Activated effector memory CD4-positive, alpha-beta T cell treated with Interleukin-2 at 50 U/mL for 16 hours (primary cell): ENCODE measurements at places on chromosomes 2 and 18.

GRCh38 chr2:68787356-68787755 is 52.7 kb downstream of the ARHGAP25 start:
- DNase-seq: no peak

DNA sequence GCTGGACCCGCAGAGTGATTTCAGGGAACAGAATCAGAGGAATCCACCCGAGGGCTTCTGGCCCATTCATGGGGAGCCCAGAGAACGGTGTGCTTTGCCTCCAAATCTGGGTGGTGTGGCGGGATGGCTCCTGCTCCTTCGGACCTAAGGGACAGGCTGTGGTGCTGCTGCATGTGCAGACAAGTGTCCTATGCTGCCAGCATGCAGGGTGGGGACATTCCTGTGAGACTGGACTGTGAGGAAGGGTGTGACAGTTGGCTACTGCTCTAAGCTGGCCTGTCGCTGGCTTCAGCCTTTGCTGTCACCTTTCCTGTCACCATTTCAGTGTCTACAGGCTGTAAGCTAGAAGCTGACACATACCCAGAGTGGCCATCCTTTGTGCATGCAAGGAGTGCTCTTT is 2.9 kb upstream of the SLC4A3 start:
- no peak for DNase-seq

DNA sequence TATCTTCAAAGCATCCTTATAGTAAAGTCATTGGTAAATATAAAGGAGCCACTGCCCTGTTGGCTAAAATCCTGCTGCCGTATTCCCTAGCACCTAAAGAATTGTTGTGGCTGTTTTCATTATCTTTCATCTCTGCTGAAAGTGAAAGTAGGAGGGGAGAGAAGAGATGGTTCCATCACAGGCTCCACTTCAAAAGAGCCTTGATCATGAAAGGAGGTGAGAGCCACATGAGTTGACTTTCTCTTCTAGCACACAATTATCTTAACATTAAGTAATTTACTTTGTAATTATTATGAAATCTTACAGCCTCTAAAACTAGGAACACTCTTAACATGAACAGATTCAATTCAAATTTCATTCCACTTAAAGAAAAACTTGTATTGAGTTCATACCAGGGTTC is 1050.9 kb upstream of the LRRTM1 start:
- no peak for DNase-seq

DNA sequence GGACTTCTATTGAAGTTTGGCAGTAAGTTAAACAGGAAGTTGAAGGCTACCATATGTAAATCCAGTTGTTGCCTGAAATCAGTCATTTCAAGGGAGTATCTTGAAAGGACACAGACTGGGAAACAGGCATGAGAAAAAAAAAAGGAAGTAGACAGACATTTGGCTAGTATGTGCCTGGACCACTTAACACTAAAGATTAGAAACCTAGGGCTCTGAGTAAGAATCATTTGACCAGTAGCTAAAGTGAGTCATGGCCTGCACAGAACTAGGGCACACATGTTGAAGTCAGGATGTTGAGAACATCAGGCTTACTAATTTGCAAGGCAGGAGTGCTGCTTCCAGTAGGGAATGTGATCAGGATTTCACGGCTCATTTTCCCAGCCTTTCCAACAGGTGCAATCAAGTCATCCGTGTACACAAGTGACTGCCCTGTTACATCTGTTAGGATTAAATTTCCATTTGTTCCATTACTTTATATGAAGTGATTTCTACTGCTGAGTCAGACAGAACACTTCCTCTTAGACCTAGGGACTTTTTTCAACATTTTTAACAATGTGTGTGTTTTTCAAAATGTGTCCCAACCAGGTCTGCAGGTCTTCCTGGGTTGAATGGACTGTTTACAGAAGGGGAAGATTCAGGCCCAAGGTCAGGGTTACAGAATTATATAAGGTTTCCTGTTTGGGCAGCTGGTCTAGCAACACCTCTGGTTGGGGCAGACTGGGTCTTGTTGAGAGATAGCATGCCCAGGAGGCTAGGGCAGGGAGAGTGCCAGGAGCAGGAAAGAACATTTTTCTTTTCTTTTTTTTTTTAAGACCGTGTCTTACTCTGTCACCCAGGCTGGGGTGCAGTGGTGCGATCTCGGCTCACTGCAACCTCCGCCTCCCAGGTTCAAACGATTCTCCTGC is 145.6 kb downstream of the TGIF1 start:
- no peak for DNase-seq

- DNase-seq: no peak
Measured at GRCh38 chr2:85642725-85643124, 25.3 kb downstream of the SFTPB start.

DNA sequence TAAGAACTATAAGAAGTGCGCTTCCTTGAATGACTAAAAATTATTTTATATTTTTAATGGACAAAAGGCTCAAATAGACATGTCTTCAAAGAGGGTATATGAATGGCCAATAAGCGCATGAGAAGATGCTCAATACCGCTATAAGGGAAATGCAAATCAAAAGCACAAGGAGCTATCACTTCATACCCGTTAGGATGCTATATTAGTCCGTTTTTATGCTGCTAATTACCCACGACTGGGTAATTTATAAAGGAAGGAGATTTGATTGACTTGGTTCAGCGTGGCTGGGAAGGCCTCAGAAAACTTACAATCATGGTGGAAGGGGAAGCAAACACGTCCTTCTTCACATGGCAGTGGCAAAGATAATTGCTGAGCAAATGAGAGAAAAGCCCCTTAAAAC is 20.5 kb upstream of the PPP4R1 start:
- DNase-seq: no peak

DNA sequence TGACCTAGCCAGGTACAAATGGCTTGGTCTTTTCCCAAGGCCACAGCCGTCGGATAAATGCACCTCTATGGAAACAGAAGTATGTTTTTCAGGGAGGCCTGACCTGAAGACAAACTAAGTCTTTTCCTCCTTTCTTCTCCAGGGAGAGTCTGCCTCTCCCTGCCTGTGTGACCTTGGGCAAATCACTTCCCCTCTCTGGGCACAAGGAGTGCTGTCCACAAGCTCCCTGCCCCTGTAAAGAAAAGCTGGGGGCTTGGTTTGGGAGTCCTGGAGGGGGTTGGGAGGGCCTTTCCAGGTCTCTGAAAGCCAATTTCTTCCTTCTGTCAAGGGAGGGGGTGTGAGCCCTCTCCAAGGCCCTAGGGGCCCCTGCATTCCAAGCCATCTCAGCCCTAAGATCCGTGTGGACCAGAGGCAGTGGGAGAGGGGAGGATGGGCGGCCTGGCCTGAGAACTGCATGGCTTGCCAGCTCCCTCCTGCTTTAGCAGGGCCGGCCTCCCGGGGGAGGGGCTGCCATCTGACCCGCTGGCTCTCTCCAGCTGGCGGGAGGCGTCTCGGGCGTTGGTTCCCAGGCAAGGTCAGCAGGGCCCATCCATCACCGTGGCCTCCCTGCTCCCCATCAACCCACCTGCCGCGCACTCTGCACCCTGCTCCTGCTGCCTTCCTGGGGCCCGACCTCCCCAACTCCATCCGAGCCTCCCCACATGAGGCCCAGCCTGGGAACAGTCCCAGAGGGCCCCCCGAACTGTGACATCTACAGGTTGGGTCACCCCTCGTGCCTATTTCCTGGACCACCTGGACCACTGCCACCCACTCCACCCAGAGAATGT is 61.4 kb downstream of the SMAD7 start:
- DNase-seq: no peak

GRCh38 chr18:63374540-63374939 is 7.5 kb upstream of the KDSR start:
- DNase-seq: no peak

GRCh38 chr2:181780047-181780651 is 99.8 kb upstream of the NEUROD1 start:
- no peak for DNase-seq

DNA sequence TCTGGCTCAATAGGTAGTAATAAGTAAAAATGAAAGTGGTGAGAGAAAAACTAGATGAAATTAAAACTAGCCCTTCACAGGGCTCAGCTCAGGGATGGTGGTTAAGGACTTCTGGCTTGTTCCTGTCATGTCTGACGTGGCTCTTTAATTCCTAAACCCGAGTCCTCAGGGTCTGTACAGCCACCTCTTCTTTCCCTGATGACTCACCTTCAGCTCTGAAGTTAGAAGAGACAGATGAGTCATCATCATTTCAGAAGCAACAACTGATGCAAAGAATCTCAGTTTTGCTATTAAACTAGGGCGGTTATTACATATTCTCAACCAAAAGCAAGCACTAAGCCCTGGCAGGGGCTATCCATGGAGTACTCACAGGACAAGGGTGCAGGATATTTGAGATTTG is 24.0 kb upstream of the ITGB6 start:
- no peak for DNase-seq

DNA sequence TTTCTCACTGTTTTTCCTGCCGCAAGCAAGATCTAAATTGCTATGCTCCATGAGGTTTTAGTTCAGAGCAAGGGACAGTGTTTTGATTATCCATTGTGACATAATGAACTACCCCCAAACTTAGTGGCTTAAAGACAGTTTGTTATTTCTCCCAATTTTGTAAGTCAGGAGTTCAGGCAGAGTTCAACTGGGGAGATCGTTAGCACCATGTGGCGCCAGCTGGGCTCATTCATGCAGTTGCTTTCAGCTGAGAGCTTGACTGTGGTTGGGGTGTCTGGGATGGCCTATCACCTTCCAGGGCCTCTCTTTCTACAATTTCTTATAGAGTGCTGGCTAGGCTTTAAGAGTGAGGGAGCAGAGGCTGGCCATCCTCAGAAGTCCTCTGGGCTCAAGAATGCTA is 382.9 kb upstream of the CELF4 start:
- no peak for DNase-seq

GRCh38 chr2:144937910-144938709 is 418.2 kb upstream of the ZEB2 start:
- DNase-seq: no peak

DNA sequence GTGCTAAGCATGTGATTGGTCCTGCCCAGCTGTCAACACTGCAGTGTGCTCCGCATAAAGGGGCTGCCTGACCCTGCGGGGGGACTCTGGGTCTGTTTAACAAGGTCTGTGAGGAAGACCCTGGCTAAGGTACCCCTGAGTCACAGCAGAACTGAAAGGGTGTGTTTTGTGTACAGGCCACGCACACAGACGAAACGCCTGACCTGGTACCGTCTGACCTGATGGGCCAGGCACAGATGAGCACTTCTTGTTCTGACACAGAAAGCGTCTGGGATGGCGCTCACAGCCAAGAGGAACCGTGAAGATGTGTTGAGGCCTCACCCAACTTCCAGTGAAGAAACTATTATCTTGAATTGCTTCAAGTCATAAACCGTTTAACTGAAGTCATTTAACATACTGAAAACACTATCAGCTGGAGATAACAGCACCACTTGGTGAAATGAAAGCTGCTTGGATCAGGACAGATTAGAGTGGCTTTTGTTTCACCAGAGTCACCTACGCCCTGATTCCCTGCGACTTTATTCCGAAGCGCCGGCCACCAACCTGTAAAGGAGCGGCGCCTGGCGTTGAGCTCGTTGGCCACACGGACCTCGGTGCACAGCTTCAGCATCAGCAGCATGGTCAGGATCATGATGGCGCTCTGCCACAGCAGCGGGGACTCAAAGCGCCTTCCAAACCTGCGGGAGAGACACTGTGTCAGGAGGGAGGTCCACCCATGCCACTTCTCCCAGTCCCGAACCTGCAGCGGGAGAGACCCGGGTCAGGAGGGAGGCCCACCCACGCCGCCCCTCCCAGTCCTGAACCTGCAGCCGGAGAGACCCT is 8.5 kb downstream of the SLC66A2 start:
- DNase-seq: no peak

DNA sequence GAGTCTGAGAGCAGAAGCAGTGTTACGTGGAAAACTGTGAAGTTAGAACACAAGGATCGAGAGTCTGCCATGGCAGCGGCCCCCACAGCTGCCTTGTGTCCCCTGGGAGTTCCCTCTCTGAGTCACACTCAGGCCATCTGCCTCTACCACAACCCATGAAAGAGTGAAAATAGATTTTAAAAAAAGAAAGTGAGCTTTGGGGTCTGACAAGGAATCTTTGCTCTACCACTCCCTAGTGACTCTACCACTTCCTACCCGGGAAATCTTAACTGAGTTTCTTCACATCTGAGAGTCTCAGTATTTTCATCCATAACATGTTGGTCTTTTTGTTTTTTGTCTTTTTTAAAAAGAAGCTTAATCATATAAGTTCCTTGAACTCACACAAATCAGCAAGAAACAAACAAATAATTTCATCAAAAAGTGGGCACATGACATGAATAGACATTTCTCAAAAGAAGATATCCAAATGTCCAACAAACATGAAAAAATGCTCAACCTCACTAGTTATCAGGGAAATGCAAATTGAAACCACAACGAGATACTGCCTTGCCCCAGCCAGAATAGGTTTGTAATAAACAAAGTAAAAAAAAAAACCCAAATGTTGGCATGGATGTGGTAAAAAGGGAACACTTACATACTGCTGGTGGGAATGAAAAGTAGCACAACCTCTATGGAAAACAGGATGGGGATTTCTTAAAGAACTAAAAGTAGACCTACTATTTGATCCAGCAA is 2.4 kb upstream of the MSGN1 start:
- no peak for DNase-seq

- DNase-seq: no peak
Measured at GRCh38 chr2:158955842-158956365, 12.5 kb upstream of the TANC1 start.

DNA sequence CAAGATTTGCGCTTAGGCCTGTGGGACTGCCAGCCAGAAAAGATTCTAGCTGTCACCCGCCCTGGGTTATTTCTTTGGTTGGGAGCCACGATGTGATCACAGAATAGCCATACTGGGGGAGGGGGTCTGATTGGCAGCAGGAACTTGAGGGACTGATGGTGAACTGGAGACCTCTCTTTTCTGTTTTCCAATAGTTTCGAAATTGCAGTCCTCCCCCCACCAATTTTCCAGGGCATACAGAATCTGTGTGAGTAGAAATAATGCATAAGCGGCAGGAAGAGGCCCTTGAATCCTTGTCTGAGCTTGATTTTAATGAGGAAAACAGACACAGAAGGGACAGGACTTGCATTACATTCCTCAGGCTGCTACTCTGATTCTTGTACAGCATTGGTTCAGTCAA is 2.2 kb upstream of the POLR2D start:
- DNase-seq: no peak

GRCh38 chr2:174673876-174674275 is 76.3 kb upstream of the WIPF1 start:
- no peak for DNase-seq

DNA sequence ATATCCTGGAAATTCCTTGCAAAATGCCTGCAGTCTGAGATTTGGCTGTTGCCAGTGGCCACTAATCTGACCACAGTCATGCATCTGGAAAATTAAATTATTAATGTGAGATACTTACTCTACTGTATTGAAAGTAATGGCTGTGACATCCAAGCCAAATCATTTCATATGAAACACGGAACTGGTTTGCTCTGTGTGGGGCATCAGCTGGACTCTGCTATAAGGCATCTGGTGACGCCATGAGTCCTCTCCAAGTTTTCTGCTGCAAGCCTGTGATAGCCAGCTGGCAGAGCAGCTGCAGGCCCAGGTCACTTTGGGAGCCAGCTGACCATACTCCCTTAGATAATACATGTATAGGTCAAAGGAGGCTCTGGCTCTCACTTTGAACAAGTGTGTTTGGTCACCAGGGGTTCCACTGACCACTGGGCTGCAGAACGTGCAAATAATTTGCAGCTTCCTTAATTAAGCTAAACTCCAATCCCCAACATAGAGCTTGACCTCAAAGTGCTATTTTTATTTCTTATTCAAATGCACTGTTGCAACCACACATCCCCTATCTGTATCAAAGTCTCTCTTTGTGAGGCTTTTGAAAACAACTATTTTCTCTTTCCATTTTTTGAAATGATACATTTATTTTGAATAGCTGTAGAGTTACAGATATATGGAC is 152.9 kb downstream of the NCKAP5 start:
- no peak for DNase-seq
